ENCODE measurements at places on chromosomes 7 and 10.

- no peak for DNase-seq
Observed at GRCh38 chr7:44142028-44142427, 896 bp upstream of the MYL7 start.

GRCh38 chr7:45917658-45918057, 3.4 kb downstream of the IGFBP3 start:
- DNase-seq = peak; percentile 61

DNA sequence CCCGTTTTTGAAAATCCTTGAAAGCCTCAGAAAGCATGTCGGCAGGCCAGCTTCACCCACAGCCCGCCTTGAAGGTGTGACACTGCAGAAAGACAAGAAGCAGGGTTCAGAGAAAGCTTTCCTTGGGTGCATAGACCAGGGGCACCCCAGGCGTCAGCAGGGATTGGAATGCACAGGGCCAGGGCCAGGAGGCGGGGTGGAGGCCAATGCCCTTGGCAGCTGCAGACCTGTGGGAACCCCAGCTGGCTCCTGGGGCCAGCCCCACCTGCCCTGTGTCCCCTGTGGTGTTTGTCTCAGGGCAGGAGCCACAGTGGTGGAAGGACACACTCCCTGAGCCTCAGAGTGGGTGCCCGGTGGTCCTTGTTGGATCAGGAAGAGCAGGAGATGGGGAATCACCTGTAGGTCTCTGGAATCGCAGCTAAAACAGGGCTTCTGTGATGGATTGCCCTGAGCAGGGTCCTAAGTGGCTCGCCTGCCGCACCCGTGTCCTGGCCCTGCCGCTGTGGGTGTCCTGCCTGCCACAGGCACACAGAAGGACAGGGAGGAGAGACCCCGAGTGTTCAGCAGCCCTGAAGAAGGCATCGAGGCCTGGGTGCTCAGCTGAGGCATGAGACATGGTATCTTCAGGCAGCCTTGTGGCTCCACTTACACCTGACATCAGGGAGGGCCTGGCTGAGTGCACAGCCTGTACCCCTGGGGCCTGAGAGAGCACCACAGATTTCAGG, 32.5 kb downstream of the ANXA8 start:
- no peak for DNase-seq

DNA sequence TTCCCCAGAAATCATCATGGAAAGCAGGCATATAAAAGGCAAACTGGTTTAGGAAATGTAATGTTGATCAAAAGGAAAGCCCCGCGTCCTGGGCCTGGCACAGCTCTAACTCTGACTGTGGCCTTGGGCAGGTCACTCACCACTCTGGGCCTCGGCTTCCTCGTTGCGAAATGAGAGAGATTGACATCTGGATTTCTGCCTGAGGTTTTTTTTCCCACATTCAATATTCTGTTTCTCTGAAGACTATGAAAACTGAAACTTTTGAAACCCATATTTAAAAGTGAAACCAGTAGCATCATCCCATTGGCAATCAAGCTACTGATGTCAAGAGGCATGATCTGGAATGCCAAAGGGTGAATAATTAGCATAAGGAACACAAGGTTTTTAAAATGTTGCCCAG, 369.7 kb upstream of the NPVF start:
- no peak for DNase-seq

DNA sequence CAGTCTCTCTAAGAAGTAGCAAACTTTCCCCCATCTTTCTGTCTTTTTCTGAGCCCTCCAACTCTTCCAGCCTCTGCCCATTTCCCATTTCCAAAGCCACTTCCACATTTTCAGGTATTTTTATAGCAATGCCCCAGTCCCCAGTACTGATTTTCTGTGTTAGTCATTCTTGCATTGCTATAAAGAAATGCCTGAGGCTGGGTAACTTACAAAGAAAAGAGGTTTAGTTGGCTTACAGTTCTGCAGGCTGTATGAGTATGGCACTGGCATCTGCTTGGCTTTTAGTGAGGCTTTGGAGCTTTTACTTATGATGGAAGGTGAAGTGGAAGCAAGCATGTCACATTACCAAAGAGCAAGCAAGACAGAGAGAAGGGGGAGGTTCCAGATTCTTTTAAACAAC, 17.2 kb downstream of the PLCE1 start:
- DNase-seq = no peak

DNA sequence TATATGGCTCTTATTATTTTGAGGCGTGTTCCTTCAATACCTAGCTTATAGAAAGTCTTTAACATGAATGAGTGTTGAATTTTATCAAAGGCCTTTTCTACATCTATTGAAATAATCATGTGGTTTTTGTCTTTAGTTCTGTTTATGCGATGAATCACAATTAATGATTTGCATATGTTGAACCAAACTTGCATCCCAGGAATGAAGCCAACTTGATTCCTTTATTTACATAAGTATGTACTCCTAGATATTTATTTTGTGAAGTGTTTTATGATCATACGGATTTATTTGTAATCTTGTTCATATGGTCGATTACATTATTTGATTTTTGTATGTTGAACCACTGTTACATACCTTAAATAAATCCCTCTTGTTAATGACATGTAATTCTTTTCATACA, 244.3 kb upstream of the KCND2 start:
- DNase-seq = no peak

GRCh38 chr10:13068071-13068470, 31.9 kb upstream of the OPTN start:
- no peak for DNase-seq

GRCh38 chr10:22927661-22928403, at the start of gene ARMC3:
TSS of gene ARMC3 (plus strand) at chr10:22928053. CDS start at chr10:22931997, 3,944 bp downstream.
- peak; percentile 11 for DNase-seq

DNA sequence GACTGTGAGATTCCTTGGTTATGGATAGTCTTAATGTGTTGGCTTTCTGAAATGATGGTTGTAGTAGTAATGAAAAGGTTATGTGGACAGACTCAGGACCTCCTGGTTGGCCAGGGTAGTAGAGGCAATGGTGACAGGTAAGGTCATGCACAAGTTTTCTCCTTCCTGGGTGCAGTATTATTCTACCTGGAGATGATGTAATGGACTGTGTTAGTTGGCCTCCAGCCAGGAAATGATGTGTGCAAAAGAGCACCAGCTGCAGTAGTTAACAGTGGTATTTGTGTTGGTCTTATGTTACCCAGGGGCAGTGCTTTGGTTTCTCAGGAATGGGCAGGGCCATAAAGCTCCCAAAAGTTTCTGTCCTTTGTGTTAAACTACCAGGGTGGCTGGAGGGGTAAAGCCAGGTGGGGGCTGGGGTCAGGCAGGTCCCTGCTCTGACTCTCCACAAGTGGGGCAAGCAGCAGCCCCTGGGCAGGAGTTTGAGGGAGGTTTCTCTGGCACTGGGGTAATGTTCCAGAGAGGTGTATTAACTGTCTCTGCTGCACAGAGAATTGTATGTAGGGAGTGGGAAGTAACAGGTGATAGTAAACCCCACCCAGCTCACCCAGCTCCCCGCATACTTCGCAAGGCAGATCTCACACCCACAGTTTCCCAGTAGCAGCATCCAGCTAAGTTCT, 36.3 kb downstream of the GPR22 start:
- no peak for DNase-seq

GRCh38 chr10:70985824-70986622, 97.7 kb upstream of the PCBD1 start:
- DNase-seq = no peak

GRCh38 chr10:91875156-91875555, 34.1 kb downstream of the FGFBP3 start:
- DNase-seq = no peak

DNA sequence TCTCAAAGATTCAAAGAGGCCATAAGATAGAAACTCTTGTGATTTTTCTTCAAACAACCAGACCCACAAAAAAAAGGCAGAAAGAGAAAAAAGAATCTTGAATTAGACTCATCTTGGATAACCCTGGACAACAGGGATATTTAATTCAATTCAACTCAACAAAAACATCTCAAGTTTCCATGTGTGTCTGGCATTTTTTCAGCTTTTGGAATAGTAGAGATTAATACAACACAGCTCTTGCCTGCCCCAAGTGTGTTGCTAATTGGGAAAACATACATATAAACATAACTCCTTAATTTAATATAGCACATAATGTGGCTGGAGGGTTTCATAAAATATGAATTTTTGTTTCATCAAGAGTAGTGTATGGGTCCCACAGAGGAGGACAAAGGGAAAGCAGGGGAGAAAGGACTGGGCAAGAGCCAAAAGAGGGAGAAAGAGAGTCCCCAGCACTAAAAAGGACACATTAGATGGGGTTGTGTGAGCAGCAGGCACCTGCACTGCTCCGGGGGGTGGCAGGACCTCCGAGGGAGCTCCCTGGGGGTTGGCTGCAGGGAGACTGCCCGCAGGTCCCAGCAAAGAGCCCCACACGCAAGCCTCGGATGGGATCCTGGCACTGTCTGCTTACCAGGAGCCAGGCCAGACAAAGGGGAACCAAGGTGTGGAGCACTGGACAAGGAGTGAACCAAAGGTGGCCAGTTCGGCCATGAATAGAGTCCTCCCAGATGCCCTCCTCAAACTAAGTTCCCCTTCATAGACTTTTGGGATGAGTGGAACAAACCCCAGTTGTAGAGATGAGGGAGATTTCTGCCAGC, 65.6 kb upstream of the TMEM72 start:
- DNase-seq = no peak

GRCh38 chr10:4121502-4122380, 336.7 kb upstream of the KLF6 start:
- DNase-seq = no peak

GRCh38 chr10:79038104-79038840, 30.5 kb upstream of the ZMIZ1 start:
- DNase-seq = no peak

DNA sequence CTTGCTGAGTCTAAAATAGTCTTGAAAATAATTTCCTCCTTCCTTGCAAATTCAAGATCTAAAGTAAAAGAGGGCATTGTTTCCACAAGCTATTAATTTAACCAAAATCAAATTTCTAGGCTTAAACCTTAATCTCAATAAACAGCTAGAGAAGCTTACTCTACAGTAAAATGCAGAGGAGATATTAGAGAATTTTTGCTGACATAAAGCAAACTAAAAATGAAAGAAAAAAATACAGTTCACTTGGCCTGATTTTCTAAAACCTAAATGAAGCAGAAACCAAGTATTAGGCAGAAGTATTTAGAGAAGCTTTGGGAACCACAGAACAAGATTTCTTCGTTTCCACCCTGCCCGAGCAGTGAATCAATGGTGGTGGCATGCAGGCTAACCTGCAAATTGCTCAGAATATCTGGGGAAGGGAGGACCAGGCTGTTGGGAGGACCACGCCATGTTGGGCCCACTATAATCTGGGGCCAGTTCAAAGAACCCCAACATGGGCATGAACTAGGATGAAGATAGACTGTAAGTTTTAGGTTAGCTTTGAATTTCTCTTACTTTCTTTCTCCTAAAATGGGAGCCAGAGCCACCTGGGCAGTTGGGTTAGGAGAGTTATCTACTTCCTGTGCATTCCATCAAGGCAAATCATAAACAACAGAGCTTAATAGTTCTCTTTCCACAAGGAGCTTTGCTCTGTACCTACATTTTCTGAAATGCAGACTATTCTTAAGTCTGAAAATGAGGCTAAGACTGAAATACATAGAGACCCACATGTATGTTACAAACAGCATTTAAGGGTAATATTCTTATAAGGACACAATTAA, 4.1 kb downstream of the LAMB1 start:
- no peak for DNase-seq

- DNase-seq = no peak
Observed at GRCh38 chr10:119209736-119210355, 2.5 kb downstream of the GRK5 start.

- no peak for DNase-seq
Observed at GRCh38 chr10:76430061-76430645, 998.7 kb downstream of the LRMDA start.

DNA sequence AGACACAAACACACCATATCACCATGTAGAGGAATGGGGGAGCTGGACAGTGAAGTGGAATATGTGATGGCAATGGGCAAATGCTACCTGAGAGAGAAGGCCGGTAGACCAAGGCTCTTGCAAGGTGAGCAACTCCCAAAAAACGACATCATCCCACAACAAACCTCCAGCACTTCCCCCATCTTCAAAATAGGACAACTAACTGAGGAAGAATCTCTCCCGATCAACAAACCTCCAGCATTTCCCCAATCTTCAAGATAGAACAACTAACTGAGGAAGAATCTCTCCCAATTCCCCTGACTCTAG, 387.2 kb downstream of the PARD3 start:
- DNase-seq = no peak

GRCh38 chr7:157271991-157272324, 64.8 kb upstream of the DNAJB6 start:
- no peak for DNase-seq

All from stimulated activated CD4-positive, alpha-beta T cell treated with anti-CD3 and anti-CD28 coated beads, Interleukin-1b, Interleukin-23, amount 100 ng/mL, for 1 hour (primary cell).